ENCODE measurements at places on chromosomes 5 and 9.

DNA sequence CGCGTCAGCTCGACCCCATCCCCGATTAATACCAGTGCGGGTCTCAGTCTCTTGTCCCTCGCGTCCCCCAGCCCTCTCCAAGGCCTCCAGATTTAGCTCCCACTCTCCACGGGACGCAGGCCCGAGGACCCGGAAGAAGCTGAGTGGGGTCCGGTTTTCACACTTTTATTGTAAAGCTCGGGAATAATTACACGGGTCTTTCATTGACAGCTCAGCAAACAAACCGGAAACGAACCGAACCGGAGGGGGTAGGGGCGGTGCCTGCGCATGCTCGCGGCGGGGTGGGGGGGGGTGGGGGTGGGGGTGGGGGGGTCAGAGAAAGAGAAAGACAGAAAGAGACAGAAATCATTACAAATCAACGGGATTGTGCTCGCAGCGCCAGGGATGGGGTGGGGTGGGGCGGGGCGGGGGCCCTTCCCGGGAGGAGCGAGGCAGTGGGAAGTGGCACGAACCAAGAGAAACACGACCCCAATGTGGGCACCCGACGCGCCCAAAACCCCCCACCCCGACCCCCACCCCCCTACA is 27.9 kb downstream of the PCDH1 start:
- H3K4me3 ChIP-seq = peak overlapping the region; percentile 85
- peaks cover 10% of the 10 kb centered on the region for H3K36me3 ChIP-seq
- peak; percentile 48 for DNase-seq
- H3K27me3 ChIP-seq = peaks cover 11% of the 10 kb centered on the region
- H3K4me1 ChIP-seq = peaks cover 74% of the 10 kb centered on the region
- peak overlapping the region; percentile 98 for H3K27ac ChIP-seq

- H3K4me3 ChIP-seq = no peak overlapping the region
- no peaks in the 10 kb centered on the region for H3K36me3 ChIP-seq
- no peaks in the 10 kb centered on the region for H3K4me1 ChIP-seq
- no peak overlapping the region for H3K27ac ChIP-seq
Measured at GRCh38 chr9:76756941-76757673, 7.1 kb upstream of the PCA3 start.

DNA sequence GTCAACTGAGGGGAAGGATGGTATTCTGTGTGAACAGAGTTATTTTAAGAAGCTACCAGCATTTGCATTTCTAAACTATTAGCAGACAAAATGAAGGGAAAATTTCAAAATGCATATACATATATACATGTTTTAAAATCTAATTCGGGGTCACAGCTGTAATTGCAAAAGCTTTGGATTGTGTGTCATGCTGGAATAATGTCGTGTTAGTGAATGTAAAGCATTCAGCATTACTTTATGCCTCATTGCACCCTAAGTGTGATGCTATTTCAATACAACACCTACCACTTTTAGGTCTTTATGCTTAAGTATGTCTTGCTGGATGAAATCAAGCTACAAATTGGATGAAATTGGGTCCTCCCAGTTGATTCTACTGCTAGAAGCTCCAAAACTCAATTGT is 687.6 kb upstream of the MEF2C start:
- H3K27ac ChIP-seq = no peak overlapping the region
- H3K36me3 ChIP-seq = no peaks in the 10 kb centered on the region
- DNase-seq = no peak
- H3K27me3 ChIP-seq = no peaks in the 10 kb centered on the region
- H3K4me1 ChIP-seq = no peaks in the 10 kb centered on the region

DNA sequence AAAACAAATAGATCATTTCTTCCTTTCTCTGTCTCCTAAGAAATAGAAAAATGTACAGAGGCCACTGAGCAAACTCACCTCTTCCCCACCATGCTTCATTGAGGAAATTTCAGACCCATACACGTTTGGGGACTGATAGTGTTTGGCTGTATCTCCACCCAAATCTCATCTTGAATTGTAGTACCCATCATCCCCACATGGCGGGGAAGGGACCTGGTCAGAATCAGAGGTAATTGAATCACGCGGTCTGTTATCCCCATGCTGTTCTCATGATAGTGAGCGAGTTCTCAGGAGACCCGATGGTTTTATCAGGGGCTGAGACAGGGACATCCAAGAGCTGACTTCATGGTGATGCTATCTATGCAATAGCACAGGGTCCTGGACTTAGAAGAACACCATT is 1655.8 kb downstream of the MAT2B start:
- H3K27ac ChIP-seq = no peak overlapping the region
- H3K4me1 ChIP-seq = no peaks in the 10 kb centered on the region
- DNase-seq = no peak
- H3K36me3 ChIP-seq = no peaks in the 10 kb centered on the region
- H3K4me3 ChIP-seq = no peak overlapping the region
- no peaks in the 10 kb centered on the region for H3K27me3 ChIP-seq

GRCh38 chr5:65913519-65913918 is 12.9 kb upstream of the ERBIN start:
- no peaks in the 10 kb centered on the region for H3K36me3 ChIP-seq
- no peak for DNase-seq
- H3K4me1 ChIP-seq = no peaks in the 10 kb centered on the region
- no peaks in the 10 kb centered on the region for H3K27me3 ChIP-seq

DNA sequence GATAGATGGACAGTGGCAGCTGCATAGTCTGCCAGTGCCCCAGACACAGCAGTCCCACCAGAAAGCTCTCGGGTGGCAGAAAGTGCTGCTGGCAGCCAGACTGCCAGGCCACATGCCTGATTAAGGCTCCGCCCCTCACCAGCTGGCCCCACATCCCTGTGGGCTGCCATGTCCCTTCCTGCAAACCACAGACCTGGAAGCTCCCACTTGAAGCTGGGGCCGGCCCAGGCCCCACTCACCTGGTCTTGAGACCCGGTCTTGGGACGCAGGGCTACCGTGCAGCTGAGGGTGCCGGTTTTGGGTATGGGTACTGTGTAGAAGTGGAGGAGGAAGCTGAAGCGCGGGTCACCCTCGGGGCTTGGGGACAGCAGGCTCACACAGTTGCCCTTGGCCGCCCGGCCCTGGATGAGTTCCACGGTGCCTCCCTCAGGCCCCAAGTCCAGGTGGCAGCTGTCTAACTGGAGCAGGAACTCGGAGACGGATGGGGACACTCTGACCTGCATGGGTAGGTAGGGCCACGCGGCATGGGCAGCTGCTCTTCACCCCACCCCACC is 15.3 kb downstream of the FPGS start:
- H3K4me1 ChIP-seq = peaks cover 36% of the 10 kb centered on the region
- peak overlapping the region; percentile 50 for H3K27ac ChIP-seq
- DNase-seq = no peak

DNA sequence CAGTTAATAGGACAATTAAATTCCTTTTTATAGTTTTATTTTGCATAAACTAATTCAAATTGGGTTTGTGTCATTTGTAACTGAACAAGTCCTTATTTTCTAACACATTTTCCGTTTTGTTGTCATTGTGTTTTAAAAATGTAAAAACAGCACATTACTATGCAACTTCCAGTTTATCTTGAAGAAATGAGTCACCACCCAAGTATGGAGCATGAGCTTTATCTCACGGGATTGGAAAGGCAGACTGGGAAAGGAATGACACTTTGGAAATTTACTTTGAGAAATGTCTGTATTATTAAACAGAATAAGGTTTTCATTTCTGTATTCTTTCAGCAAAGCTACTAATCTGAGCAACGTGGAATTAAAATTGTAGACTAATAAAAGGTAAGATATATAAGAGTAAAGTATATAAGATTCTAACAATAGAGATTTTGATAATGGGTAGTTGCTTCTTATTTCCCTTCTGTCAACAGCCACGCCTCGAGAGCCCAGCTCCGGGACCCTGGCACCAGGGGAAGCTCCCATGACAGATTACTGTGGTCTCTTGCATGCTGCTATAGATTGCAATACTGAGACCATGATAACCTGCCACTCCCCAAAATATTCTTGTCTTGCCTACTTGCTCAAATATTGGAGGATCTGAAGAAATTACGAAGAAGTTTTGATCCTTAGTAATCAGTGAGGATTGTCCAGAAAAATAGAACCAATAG is 433.1 kb downstream of the CHSY3 start:
- no peak for DNase-seq
- H3K27me3 ChIP-seq = no peaks in the 10 kb centered on the region
- no peaks in the 10 kb centered on the region for H3K4me1 ChIP-seq
- no peak overlapping the region for H3K27ac ChIP-seq

- no peak for DNase-seq
- no peaks in the 10 kb centered on the region for H3K27me3 ChIP-seq
- H3K36me3 ChIP-seq = no peaks in the 10 kb centered on the region
- H3K27ac ChIP-seq = no peak overlapping the region
- H3K4me3 ChIP-seq = no peak overlapping the region
- no peaks in the 10 kb centered on the region for H3K4me1 ChIP-seq
Measured at GRCh38 chr9:71524516-71524915, 243.8 kb downstream of the CEMIP2 start.

- no peak for DNase-seq
- H3K27me3 ChIP-seq = peaks cover 45% of the 10 kb centered on the region
- H3K36me3 ChIP-seq = no peaks in the 10 kb centered on the region
Measured at GRCh38 chr9:98365781-98366180, 110.3 kb upstream of the TBC1D2 start.

- H3K4me3 ChIP-seq = no peak overlapping the region
- H3K4me1 ChIP-seq = peaks cover 9% of the 10 kb centered on the region
- no peak for DNase-seq
- peaks cover 100% of the 10 kb centered on the region for H3K27me3 ChIP-seq
- no peaks in the 10 kb centered on the region for H3K36me3 ChIP-seq
Measured at GRCh38 chr9:136198605-136199083, 6.3 kb downstream of the LHX3 start.

DNA sequence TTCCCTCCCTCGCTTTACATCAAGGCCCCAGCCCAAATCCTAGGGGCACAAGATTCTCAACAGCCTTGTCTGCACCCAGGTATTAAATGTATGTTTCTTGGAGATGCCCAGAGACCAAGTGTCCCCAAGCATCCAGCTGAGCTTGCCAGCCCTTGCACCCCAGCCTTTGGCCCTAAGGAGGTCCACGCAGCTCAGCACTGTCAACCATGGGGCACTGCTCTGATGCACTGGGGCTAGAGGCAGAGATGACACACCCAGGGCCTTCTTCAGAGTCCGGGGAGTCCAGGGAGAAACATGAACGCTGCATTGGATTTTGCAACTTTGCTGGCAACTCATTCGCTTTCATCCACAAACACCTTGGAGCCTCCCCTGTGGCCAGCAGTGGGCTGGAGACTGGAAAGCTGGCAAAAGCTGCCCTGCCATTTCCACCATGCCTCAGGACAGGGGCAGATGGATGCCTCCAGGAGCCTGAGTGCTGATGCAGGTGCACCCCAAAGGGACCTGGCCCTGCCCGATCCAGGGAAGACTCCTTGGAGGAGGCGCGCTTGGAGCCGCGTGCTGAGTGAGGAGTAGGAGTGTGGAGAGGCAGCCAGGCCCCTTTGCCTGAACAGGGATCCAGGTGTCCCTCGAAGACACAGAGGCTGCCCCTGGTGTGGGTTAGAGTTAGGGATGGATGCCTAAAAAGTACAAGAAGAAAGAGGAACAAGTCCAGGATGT is 19.3 kb downstream of the PAEP start:
- no peak for DNase-seq
- no peak overlapping the region for H3K4me3 ChIP-seq
- H3K4me1 ChIP-seq = no peaks in the 10 kb centered on the region
- no peak overlapping the region for H3K27ac ChIP-seq
- peaks cover 52% of the 10 kb centered on the region for H3K27me3 ChIP-seq

All from left ventricle myocardium inferior (tissue), 1 donor.